ENCODE measurements at places on chromosomes 1 and 21. TPM values are rescaled to one million over a fixed set of nuclear protein-coding genes. Genes with fewer than 3 reads are reported as not detected.

DNA sequence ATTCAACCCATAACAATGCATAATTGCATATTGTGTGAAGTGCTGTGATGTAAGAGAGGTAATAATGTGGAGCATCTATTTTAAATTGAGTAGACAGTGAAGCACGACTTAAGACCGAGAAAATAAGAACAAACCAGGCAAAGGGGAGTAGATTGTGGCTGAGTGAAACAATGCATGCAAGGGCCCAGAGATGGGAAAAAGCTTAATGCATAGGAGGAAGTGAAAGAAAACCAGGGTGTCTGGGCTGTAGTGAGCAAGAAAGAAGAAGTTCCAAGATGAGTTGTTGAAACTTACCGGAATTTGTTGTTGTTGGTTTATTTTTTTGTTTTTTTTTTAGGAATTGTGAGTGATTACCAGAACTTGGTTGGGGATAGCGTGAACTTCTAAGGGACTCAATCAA, 104.7 kb downstream of the SNX7 start:
- DNase-seq: no peak

GRCh38 chr1:168163670-168164069, 15.1 kb upstream of the TIPRL start:
- no peak for DNase-seq

- DNase-seq: no peak
These were observed 22.4 kb downstream of the TCP10L start for GRCh38 chr21:32562915-32563314.

The CNN3 gene
- 274 TPM for total RNA-seq

The GPR3 gene
- 0.16 TPM for total RNA-seq

The DHRS3 gene
- total RNA-seq: not detected

Data from myocyte (in vitro differentiated cells).